CD14-positive monocyte (primary cell): ENCODE measurements at places on chromosomes 12 and 14. TPM values are rescaled to one million over a fixed set of nuclear protein-coding genes. Genes with fewer than 3 reads are reported as not detected.

CELA1 gene
- polyA plus RNA-seq: not detected in 2 replicates

FOXG1 gene
- not detected for polyA plus RNA-seq

GRCh38 chr12:119684711-119685369 is 16.9 kb downstream of the PRKAB1 start:
- H3K4me3 ChIP-seq: no peak overlapping the region
- DNase-seq: no peak
- no peak overlapping the region for H3K27ac ChIP-seq
- peaks cover 20% of the 10 kb centered on the region for H3K36me3 ChIP-seq

DNA sequence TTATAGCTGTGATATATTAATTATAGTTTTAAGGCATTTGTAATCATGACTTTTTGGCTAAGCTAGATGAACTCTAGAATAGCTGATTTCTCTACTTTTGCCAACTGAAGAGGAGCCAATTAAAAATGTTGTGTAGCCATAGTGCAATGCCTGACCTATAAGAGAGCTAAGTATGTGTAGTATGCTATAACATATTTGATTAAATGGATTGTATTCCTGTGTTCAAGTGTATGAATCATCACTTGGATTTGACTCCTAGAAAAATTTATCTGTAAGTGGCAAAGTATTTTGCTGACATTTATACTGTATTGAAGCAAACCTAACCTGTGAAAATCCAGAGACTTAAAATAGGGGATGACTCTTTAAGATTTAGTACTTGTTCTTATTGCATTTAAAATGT is 34.2 kb downstream of the PCNX4 start:
- no peak overlapping the region for H3K27ac ChIP-seq
- H3K4me1 ChIP-seq: no peaks in the 10 kb centered on the region

DNA sequence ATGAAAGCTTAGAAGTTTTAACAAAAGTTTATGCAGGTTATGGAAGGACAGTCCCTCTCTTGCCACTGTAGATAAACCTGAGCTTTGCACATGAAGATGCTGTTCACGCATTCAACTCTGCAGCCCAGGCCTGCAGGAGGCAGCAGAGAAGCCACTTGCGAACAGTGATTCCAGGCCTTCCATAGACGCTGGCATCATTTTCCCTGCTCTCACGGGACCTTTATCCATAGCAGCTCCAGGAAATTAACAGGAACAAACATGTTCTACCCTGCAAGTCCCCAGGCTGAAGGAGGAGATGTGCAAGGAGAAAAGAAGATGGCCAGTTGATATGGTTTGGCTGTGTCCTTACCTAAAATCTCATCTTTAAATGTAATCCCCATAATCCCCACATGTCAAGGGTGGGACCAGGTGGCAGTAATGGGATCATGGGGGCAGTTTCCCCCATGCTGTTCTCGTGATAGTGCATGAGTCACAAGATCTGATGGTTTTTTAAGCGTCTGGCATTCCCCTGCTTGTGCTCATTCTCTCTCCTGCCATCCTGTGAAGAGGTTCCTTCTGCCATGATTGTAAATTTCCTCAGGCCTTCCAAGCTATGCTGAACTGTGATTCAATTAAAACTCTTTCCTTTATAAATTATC is 2.0 kb downstream of the ERP27 start:
- H3K4me3 ChIP-seq: no peak overlapping the region
- H3K4me1 ChIP-seq: peaks cover 6% of the 10 kb centered on the region
- H3K36me3 ChIP-seq: peaks cover 88% of the 10 kb centered on the region
- no peak overlapping the region for H3K27ac ChIP-seq

DNA sequence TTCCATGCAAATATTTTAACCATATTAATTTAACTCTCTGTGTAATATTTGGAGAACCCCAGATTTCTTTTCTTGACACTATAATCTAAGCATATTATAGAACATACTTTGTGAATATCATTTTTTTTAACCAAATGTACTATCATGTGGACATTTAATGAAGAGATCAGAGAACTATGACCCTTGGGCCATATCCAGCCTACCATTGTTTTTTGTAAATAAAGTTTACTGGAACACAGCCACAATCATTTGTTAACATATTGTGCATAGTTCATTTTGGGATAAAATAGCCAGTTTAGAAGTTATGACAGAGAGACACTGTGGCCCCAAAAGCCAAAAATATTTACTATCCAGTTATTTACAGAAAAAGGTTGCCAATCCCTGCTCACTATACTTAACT is 338.2 kb downstream of the TMEM117 start:
- no peak for DNase-seq
- H3K36me3 ChIP-seq: no peaks in the 10 kb centered on the region
- no peaks in the 10 kb centered on the region for H3K27me3 ChIP-seq

- H3K4me3 ChIP-seq: no peak overlapping the region
- peak overlapping the region; percentile 76 for H3K27ac ChIP-seq
- no peaks in the 10 kb centered on the region for H3K36me3 ChIP-seq
- no peaks in the 10 kb centered on the region for H3K27me3 ChIP-seq
- peak; percentile 75 for DNase-seq
Observed at GRCh38 chr12:24838531-24838950, 110.4 kb downstream of the BCAT1 start.

GRCh38 chr12:99978152-99978551 is 6.6 kb downstream of the ANKS1B start:
- H3K36me3 ChIP-seq: no peaks in the 10 kb centered on the region
- no peak overlapping the region for H3K27ac ChIP-seq
- H3K4me3 ChIP-seq: no peak overlapping the region
- no peaks in the 10 kb centered on the region for H3K4me1 ChIP-seq
- peaks cover 27% of the 10 kb centered on the region for H3K27me3 ChIP-seq

- no peak for DNase-seq
Observed at GRCh38 chr12:7144414-7145120, 14.4 kb downstream of the CLSTN3 start.
